ENCODE measurements at places on chromosomes 1 and 21.

DNA sequence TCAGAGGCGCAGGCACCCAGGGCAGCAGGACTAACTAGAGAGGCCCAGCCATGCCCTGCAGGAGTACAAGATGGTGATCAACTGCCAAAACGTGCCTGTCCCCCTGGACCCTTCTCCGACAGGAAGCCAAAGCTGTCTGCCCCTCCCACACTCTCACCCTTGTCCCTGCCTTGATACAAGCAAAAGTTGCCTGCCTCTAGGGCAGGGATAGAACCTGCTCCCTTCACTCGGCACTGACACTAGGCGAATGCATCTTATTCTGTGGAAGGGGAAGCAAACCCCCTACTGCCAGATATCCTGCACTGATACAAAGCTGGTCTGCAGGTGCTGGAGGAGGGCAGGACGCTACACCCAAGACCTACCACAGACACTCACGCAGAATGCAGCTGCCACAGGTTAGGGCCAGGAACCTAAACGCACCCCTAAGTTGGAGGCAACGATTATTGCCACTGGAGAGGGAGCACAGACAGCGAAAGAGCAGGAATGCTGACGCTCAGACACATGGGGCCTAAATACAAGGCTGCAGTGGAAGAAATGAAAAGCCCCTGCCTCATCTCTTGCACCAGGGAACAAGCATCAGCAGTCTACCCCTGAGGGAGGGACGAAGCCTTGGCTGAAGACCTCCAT is 3.7 kb downstream of the TARBP1 start:
- no peak for DNase-seq

- no peak for DNase-seq
Observed at GRCh38 chr1:3170561-3171453, 101.8 kb downstream of the PRDM16 start.

DNA sequence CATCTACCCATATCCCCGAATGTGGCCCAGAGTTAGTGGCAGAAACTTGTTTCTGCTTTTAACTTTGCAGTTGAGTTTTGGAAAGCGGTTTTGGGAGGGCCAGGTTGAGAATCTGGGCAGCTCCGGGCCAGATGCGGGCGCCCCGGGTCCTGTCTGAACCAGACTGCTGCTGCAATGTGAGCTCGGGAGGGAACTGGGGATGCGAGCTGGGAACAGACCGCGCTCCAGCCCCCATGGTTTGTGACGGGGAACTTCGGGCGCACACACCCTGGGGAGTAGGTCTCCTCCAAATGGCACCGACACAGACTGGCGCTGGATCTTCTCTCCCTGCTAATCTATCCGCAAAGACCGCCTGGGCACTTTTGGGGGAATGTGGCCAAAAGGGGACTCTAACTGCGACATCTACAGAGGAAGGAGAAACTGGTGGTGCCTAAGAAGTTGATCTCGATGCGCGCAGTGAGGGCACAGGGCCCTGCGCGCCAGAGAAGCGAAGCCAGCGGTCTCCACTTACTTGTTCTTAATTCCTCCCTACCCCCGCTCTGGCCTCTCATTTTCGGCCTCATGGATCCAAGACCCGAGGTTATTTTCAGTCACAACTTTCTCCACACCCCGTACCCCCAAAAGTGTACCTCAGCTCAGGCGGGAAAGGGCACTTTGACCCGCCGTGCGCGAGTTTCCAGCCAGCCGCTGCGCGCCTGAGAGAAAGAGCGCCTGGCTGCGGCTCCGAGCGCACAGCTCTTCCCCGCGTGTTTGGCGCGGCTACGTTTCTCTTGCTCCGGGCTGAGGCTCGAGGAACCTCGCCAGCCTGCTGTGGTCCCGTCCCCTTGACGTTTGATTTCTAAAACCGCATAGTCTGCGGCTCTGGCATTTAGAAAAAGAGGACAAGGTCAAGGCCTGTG is 411.0 kb upstream of the ESRRG start:
- DNase-seq: no peak

- DNase-seq: no peak
Observed at GRCh38 chr1:44254392-44254910, 41.2 kb downstream of the DMAP1 start.

GRCh38 chr1:78224861-78225552 is 179.2 kb downstream of the GIPC2 start:
- no peak for DNase-seq

GRCh38 chr1:3909615-3910014 is 9.5 kb upstream of the C1orf174 start:
- DNase-seq: no peak

DNA sequence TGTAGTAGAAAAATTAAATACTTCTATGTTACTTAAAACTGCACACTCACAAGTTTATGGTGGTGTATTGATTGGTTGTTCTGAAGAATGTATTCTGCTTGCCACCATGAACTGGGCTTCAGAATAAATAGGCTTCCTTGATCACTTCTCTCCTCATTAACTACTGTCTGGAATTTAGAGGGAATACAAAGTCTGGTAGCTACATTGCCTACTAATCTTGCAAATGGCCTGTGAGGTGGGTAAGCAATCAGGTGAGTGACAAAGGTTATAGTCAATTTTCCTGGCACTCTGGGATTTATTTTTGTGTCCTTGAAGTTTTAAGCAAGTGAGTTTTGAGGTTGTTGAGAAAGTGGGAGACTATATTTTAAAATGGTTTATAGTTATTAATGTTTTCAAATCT is 101.8 kb downstream of the ROR1 start:
- no peak for DNase-seq

- no peak for DNase-seq
Observed at GRCh38 chr1:223227486-223228196, 84.6 kb upstream of the TLR5 start.

DNA sequence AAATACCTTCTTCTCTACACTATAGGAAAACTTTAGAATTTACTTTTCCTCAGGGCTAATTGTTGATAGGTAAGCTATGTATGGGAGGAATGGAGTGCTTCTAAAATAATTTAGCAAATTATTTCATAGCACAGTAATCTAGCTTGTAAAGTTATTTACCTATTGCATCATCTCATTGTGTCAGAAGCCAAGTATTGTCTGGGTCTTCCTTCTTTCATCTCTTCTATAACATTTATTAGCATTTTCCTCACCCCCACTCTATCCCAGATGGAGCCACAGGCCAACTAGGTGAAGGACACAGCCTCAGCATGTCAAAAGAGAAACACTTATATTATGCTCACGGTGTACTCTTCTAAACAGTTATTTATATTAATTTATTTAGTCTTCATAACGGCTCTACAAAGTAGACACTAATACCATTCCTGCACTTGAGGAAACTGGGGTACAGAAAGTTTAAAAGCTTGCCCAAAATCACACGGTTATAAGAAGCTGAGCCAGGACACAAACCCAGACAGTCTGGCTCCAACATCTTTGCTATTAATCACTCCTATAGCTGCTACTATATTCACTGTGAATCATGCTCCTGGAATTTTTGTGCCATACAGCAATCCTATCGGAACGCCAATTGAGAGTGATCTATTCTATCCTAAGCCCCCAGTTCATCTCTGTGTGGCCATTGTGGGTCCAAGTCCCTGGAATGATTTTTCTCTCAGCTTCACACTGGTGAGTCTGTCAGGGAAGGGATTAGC is 43.1 kb downstream of the OR10J5 start:
- no peak for DNase-seq

GRCh38 chr1:111275079-111275478 is 15.6 kb upstream of the CHIA start:
- no peak for DNase-seq
